T47D (cell line): ENCODE measurements at places on chromosomes 7 and 10.

GRCh38 chr7:151863386-151864079 is 13.4 kb downstream of the PRKAG2 start:
- DNase-seq = peak; percentile 31

DNA sequence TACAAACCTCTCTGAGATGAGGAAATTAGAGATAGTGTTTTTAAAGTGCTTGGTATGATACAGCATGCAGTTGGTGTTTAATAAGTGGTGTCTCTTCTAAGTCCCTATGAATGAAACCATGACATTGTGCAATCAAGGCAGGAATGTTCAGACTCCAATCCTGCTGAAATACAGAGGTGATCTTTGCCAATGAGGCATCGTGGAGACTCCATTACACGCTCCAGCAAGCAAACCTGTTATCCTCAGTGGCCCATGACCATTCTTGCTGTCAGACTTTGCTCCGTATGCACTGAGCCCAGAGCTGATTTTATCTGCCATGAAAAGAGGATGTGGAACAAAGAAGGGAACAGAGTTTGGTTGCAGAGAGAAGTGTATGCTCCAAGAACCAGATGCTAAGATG is 47.3 kb downstream of the CDHR3 start:
- DNase-seq = no peak

DNA sequence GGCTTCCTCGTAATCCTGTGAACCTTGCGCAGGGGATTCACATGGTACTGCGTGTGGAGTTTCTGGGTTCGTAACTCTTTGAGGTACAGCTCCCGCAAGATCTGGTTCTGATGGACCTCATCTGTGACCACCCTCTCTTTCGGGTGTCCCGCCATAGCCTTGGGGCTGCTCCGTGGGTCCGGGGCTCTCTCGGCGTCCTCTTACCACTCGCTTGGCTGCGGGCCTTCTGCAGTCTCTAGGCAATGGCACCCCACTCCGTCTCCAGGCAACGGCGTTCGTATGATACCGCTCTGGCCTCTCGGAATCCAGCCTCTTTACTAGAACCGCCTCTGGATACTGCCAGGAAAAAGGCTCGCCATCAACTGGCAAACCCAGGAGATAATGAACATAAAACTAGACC is 54.7 kb upstream of the AMPH start:
- no peak for DNase-seq

- DNase-seq = no peak
These were observed 20.9 kb downstream of the ANKIB1 start for GRCh38 chr7:92266415-92267241.

GRCh38 chr10:98295907-98296306 is 27.9 kb upstream of the LOXL4 start:
- no peak for DNase-seq

DNA sequence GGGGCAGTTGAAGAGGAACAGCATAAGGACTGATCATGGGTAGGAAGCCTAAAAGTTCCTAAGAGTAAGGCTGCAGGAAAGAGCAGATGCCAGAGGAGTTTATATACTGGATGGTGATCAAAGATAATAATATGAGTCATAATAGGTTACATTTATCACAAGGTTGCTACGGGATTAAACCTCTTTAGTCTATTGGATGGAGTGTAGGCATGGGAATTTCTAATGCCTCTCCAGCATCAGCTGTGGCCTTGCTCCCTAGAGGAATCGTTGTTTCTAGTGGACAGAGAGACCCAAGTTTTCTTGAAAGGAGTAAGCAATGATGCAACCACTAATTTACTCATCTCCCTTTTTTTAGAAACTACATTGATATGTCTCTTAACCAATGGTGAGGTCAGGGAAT is 213.4 kb downstream of the GPR37 start:
- no peak for DNase-seq

- no peak for DNase-seq
These were observed 66.6 kb downstream of the PRKCQ start for GRCh38 chr10:6513476-6513875.

- DNase-seq = no peak
These were observed 17.2 kb downstream of the ZNF783 start for GRCh38 chr7:149279111-149279743.

DNA sequence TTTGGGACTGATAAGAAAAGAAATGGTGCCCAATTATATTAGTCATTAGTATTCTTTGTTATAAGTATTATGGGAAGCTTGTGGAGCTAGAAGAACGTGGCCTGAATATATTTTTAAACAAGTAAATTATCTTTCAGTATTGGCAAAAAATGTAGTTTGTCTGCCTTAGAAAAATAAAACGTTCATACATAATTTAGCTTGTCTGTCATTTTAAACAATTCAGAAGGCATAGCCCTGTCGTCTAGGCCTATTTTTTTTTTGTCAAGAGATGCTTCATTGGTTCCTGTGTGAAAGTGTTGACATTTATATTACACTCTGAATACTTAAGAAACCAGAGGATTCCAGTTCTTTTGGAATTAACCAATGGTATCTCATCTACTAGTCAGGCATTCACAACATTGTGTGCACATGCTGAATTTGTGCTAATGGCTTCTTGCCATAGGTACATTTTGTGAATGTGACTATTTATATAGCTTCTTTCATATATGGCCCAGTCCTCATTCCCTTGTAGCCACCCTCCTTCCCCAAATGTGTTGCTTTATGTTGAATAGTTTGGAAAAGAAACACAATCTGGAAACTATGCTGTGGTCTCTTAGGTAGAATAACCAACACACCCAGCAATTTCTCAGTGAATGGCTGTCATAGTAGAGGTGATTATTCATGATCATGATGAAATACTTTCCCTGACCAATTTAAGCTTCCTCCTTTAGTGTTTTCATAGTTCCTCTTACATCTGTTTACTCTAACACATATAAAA is 435.8 kb downstream of the EXOC4 start:
- DNase-seq = no peak

GRCh38 chr10:119517235-119518141 is 25.0 kb downstream of the RGS10 start:
- DNase-seq = no peak

DNA sequence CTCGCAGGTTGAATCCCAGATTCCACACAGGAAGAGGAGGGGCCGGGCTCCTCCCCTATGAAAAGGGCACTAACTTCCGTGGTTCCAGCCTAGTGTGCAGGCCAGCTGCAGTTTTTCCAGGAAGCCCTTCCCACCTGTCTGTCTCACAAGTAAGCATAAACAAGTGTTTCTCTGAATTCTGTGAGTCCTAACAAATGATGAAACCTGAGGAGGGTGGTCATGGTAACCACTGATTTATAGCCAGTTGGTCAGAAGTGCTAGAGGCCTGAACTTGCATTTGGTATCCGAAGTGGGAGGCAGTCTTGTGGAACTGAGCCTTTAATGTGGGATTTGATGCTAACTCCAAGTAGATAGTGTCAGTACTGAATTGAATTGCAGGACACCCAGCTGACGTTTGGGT is 54.7 kb upstream of the STEAP4 start:
- DNase-seq = no peak

DNA sequence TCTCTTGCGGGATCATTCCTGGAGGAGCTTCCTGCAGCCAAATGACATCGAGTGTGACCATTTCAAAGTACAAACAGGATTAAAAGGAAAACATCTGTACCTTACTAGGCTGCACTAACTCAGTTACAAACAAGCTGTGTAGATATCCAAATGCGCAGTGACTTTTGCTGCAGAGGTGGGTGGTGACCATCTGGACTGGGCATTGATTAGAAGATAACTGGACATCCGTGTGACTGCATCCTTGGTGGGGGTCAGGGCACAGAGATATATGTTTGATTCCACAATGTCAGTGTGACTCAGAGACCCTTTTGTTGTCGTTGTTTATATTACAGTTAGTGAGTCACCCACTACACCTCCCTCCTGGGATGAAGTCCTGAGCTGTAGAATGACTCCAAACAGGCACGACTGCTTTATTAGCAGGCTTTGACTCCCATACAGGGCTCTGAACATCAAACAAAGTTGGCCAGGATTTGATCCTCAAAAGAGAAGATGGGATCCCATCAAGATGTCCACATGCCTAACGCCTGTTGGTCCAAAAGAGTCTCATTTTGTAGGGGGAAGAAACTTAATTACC is 56.7 kb upstream of the SDK1 start:
- DNase-seq = no peak

DNA sequence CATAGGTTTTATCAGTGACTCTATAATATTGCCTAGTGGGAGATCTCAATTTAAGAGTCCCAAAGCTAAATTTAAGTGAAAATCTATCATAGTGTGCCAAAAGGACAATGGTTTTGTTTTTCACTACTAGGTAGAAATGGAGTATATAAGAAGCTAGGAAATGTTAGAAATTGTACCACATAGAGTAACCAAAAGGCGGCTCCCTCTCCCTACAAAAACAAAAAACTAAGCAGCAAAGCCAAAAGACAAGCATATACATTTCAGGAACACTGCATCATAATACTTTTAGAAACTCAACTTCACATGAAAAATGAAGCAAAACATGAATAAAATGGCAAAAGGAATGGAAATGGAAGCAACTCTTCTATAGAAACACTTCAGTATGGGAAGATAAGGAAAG is 271.6 kb downstream of the CACNA2D1 start:
- no peak for DNase-seq

DNA sequence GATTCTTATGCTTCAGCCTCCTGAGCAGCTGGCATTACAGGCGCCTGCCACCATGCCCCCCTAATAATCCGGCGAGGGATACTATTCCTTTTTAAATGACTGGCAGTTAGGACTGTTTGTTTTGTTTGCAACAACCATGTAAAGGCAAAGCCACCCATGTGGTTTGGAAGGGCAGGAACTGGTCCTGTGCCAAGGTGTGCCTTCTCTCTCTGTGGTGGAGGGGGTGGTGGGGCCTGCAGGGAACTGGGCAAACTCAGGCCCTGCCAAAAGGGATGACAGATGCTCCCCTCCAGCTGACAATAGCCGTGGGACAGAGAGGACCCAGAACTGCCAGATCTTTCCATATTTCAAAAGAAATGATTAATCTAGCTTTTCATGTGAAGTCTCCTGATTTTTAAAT is 23.5 kb upstream of the WAPL start:
- DNase-seq = peak; percentile 61

DNA sequence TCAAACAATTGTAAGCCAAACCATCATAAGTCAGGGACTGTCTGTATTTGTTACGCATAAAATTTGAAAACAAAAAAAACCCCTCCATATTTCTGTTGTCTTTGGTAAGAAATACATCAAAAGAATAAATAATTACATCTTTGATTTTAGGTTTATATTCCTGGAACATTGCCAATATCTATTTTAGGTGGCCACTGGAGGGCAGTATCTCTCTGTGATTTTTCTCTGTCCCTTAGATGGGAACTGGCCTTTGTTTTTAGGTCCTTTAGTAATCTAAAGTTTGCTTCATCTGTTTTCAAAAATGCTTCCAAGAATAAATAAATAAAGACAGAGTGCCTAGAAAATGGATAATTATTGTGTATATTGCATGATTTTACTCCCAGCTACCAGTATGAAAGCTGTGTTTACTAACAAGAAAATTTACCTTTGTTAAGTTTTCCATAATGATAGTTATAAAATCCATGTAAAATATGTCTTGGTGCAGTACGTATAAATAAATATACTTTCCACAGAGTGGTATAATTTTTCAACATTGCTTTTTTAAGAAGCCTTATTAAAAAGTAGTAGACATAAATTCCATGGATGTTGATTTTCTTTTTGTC is 64.2 kb downstream of the PHYHIPL start:
- DNase-seq = peak; percentile 69

DNA sequence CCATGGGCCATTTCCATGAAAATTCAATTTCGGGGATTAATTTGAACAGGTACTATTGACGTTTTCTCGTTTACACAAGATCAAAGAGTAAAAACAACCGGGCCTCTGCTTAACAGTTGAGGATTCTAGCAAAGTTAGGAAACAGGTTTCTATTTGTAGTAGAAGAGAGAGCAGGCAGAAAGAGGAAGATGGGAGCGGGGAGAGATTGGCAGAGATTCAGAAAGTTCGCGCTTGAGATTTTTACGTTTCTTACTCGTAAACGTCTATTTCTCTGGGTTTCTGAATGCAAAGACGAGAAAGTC is 571 bp upstream of the VWC2 start:
- DNase-seq = no peak

DNA sequence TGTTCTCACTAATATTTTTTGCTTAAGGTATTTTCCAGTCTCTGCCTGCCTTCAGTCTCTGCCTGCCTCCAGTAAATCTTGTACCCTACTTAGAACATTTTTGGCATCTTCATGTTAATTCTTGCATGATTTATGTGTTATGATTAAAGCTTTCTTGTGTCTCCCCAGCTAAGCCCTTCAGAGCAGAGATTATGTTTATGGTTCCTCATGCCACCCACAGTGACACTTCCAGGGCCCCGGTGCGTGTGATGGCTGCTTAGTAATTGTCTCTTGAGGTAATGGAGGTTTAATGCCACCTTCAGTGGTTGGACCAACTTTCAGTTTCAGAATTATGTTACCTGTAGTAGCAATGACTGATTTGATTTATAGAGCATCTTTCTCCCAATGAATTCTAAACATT is 70.6 kb upstream of the MET start:
- DNase-seq = no peak

DNA sequence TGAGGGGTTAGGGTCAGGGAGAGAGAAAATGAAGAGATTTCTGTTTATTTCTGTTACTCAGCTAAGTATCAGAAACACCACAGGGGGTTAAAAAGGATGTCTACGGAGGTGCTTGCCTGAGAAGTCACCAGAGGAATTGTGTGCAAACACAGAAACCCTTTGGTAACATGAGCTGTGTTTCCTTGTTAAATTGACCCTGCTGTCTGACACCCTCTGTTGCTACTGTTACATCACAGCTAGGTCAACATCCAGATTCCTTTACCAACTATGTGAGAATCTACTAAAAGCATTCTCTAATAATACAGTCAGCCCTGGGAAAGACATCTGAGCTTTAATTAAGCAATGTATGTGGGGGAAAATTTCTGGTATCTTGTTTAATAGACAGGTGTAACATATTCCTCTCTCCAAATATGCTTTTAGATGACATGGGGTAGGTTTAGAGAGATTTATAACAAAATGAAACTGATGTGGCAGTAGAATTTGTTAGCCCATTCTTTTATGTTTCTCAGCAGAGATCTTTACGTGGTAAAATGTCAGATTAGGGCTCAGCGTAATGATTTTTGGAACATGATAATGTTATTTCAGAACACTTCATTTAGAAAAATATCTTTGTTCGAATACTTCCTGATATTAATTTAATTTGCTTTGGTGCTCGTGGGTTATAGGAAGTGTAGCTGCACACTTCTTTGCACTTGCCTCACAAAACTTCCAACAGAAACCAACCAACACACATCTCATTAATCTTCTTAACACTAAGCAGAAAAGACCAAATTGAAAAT is 168.0 kb upstream of the AHR start:
- peak; percentile 93 for DNase-seq

- no peak for DNase-seq
These were observed 340.7 kb upstream of the MKI67 start for GRCh38 chr10:128466831-128467371.

DNA sequence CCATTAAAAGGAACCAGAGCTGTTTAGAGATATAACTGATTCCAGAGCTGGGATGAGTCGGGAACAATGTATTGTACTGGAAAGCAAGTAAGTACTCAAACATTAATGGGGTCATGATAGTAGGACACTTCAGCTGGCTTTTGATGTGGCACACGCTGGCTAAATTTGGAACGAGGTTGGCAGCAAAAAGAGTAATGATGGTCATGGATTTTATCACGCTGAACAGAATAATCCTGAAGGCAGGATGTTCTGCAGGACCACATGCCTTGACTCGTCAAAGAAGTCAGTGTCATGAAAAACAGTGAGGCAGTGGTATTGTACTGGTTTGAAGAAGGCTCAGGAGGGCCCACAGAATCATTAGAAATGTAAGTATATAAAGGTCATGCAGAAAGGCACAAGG is 220.3 kb downstream of the SNX13 start:
- DNase-seq = no peak
